ENCODE measurements at places on chromosomes 5 and 9. TPM values are rescaled to one million over a fixed set of nuclear protein-coding genes. Genes with fewer than 3 reads are reported as not detected.

IARS1 gene
- 119 TPM for total RNA-seq

FOXD4L6 gene
- not detected for total RNA-seq

ANGPTL2 gene
- total RNA-seq = not detected

ADAMTS19 gene
- not detected for total RNA-seq

ITK gene
- total RNA-seq = 297 TPM

SAP30L gene
- 34.7 TPM for total RNA-seq

ANKDD1B gene
- 0.70 TPM for total RNA-seq

SAXO1 gene
- not detected for total RNA-seq

NUDT12 gene
- 4.7 TPM for total RNA-seq

ADGRV1 gene
- not detected for total RNA-seq

PCDHGB1 gene
- total RNA-seq = not detected

MAPKAP1 gene
- total RNA-seq = 55.8 TPM

ST6GALNAC4 gene
- 28.0 TPM for total RNA-seq

FBP2 gene
- not detected for total RNA-seq

NME5 gene
- not detected for total RNA-seq

DMGDH gene
- not detected for total RNA-seq

CDKN2B gene
- 1.6 TPM for total RNA-seq

HEMGN gene
- 4.2 TPM for total RNA-seq

RNF183 gene
- total RNA-seq = not detected

OTULINL gene
- 32.4 TPM for total RNA-seq

STK32A gene
- not detected for total RNA-seq

TEK gene
- not detected for total RNA-seq

BRINP1 gene
- not detected for total RNA-seq

HNRNPH1 gene
- 1,692 TPM for total RNA-seq

TMC1 gene
- total RNA-seq = not detected

KLF4 gene
- total RNA-seq = 0.81 TPM

PCDHB15 gene
- total RNA-seq = not detected

SPATA31E1 gene
- not detected for total RNA-seq
